ENCODE measurements at places on chromosomes 1 and 21. TPM values are rescaled to one million over a fixed set of nuclear protein-coding genes. Genes with fewer than 3 reads are reported as not detected.

The OPTC gene
- not detected for total RNA-seq

The SPRR2E gene
- total RNA-seq, result not detected

DNA sequence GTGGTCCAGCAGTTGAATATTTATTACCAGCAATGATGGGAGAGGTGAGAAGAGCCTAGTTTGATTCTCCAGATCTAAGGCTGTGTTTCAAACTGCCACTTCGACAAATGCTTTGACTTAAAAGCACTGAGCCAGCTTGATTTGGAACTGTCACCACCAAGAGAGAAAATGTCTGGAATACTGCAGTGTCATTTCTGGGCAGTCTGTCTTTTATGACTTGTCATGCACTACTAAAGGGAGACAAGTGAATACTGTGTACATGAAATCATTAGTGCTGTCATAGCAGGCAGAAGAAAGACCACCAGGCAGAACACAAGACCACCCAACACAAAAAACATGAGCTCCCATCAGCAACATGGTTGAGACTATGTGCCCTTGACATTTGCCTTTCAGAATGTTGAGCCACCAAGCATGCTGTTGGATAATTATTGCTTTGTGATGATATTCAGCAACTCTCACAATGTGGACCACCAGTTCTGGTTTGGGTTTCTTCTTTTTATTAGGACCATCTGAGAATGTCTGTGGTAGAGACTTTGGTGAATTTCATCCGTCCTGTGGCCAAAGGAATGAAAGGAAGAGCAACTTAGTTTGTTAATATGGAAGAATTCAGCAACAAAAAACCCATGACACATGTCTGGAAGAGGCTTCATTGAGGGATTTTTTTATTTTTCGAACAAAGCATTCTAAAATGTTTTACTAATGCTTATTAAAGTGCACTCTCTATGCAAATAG lies 125.8 kb downstream of the NTMT2 start:
- no peak for DNase-seq

- no peak for DNase-seq
These were observed 193.5 kb downstream of the GPATCH2 start for GRCh38 chr1:217437376-217437775.

DNA sequence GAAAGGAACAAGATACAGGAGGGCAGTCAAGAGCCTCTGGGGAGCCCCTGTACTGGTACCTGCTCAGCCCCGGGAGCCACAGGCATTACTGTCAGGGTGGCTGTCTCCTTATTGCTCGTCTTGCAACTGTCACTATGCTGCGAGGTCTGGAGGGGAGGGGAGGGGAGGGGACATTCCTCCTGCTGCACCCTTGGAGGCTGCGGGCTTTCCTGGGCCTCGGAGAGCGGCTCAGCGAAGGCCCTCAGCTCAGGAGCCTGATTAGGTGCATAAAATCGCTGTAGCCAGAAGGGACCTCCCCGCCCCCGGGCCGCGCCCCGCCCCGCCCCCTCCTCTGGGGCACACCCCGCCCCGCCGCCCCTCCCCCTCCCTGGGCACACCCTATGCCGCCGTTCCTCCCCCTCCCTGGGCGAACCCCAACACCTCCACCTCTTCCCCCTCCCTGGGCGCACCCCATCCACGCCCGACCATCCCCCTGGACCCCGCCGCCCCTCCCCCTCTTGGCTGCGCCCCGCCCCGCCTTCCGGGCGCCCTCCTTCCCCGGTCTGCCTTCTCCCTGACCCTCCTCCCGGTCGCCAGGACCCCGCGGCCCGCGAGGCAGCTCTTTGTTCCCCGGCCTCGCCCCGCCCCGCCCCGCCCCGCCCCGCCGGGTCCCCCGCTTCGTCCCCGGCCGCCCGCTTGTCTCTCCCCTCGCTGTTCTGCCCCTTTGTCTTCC lies 35.5 kb downstream of the CACHD1 start:
- DNase-seq, result no peak

DNA sequence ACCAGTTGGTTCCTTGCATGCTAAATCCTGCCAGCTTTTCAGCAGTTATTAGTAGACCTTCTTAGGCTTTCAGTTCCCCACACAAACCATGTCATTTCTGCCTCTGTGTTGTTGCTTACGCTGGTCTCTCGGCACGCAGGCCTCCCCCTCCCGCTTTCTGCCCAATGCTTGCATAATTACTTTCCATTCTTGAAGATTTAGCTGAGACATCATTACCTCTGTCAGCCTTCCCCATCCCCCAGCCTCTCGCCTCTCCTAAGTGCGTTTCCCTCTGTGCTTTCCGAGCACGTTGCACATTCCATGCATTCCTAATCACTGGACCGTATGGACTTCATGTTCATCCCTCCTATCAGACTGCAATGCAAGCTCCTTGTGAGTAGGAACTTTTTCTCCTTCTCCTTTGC lies 26.8 kb downstream of the TSHB start:
- no peak for DNase-seq

- DNase-seq, result no peak
These were observed 2.1 kb downstream of the LINGO4 start for GRCh38 chr1:151803164-151803563.
